ELR (cell line): ENCODE measurements at places on chromosomes 12 and 14.

- DNase-seq: peak; percentile 35
Observed at GRCh38 chr14:83300476-83301064, 1766.9 kb upstream of the SEL1L start.

GRCh38 chr14:79354336-79354735 is 857.0 kb downstream of the DIO2 start:
- DNase-seq: no peak

- no peak for DNase-seq
Observed at GRCh38 chr14:71783088-71783487, 149.1 kb upstream of the RGS6 start.

DNA sequence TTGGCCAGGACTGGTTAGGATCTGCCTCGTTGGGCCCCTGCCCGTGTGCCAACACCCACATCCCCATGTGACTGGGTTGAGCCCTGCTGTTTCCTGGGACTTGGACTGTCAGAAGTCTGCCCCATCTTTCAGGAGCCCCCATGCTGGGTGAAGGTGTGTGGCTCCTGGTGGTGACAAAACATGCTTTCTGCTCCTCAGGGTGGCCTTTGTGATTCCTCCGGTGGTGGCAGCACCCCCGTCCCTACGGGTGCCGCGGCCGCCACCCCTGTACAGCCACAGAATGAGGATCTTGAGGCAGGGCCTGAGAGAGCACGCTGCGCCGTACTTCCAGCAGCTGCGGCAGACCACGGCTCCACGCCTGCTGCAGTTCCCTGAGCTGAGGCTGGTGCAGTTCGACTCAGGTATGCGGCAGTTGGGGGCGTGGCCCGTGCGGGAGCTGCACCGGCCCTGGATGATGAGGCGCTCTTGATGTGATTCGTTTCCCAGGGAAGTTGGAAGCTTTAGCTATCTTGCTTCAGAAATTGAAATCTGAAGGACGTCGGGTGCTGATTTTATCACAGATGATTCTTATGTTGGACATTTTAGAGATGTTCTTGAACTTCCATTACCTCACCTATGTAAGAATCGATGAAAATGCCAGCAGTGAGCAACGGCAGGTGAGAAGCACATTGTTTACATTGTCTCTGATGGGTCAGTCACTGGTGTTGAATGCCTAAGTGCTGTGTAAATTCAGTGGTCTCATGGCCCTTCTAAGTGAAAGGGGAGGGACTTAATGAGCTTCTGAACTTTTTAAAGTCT is 80.0 kb downstream of the EP400 start:
- peak; percentile 52 for DNase-seq

DNA sequence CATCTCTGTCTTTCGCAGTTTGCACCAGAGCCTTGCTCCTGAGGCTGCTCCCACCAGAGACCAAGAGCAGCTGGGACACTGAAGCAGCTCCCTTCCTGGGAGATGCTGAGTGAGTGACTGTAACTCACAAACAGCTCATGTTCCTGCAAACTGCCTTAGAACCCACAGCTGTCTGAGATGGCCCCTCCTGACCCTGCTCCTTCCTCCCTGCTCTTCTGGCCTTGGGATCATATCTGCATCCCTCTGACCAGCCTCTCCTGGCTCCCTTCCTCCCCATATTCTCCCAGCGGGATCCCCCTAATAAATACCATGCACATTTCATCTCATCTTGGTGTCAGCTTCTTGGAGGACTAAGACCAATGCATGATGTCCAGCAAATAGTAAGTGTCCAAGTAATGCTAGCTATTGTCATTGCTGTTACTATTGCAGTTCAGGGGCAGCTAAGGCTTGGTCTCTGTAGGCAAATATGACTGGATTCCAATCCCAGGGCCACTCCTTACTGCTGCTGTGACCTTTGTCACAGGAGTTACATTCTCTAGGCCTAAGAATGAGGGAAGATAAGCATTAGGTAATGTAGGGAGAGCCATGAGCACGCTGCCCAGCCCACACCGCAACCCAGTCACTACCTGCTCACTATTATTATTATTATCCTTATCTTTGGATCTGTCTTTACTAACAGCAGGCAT is 47.9 kb downstream of the SYNE3 start:
- DNase-seq: no peak

DNA sequence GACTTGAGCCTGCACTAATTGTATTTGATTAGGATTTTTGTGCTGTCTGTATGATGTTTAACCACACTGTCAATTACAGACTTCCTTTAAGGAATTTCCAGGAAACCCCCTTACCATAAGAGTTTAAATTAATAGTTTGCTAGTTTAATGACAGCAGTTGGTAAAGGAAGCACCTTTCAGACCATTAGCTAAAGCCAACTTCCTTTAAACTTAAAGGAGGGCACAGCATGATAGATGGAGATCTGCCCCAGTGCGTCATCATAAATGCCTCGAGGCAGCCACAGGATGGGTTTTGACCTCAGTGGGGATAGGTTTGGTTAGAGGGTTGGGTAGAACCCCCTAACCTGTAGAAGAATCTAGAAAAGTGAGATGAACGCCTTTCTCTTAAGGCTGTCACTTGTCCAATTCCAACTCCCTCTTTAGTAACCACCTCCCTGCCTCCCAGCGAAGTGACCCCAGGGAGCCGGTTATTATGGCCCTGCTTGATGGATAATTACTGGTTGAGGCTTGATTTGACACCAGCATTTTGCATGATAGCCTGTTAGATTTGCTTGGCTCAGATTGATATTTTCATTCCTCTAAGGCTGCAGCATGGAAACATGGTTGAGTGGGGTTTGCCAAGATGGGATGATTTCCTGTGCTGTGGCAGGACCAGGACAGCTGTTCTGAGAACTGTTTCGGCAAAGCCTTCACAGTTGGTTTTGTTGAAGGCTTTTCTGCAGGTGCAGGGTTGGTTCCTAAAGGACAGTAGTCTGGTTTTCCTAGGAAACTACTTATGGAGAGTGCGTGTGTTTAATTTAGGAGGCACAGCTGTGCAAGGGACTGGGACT is 62.7 kb downstream of the CHST11 start:
- DNase-seq: no peak

DNA sequence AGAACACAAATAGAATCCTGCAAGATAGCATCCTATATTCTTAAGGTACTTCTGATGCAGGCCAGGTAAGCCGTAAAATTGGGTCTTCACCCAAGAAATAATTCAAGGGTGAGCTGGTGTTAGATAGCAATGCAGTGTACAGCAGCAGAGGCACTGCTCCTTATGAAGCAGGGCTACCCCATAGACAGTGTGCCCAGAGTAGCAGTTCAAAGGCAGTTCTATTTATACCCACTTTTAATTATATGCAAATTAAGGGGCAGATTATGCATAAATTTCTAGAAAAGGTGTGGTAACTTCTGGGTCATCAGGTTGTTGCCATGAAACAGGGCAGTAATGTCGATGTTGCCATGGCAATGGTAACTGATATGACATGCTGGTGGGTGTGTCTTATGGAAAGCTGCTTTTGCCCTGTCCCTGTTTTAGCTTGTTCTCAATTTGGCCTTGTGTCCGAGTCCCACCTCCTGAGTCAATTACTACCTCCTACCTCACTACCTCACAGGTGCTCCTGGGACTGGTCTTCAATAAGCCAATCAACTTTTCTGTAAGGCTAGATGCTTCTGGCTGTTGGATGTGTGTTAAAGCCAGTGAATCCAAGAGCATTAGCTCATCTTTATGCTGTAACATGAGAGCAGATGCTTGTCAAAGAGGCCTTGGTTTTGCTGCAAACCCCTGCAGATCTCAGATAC is 61.0 kb downstream of the PPM1A start:
- DNase-seq: no peak

DNA sequence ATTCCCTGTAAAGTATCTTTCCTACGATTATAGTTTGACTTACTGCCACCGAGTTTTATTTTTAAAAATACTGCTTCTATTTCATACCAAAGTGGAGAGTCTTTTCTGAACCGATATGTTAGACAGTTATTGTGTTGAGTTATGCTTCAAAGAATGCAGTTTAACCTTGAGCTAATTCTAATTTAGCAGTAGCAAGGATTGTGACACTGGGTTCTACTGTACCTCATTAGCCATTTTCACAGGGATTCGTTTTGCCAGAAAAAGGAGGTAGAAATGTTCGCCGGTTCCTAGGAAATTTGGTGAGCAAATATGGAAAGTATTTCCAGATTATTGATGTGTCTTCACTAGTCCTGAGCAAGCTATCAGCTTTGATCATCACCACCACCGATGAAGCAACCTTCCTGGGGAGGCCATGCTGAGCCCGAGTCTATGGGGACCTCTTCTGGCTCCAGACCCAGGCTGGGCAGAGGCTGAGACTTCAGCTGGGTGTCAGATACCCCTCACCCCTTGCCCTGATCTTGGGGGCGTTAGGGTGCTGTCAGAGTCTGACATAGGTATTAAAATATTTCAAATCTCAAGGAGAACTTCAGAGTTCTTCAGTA is 13.6 kb downstream of the GLRX5 start:
- no peak for DNase-seq
